ENCODE measurements at places on chromosomes 4 and X.

GRCh38 chr4:99090481-99091215 lies 2.1 kb upstream of the ADH5 start:
- DNase-seq, result peak; percentile 36

GRCh38 chrX:71164071-71164470 lies 19.4 kb downstream of the NLGN3 start:
- DNase-seq, result no peak

DNA sequence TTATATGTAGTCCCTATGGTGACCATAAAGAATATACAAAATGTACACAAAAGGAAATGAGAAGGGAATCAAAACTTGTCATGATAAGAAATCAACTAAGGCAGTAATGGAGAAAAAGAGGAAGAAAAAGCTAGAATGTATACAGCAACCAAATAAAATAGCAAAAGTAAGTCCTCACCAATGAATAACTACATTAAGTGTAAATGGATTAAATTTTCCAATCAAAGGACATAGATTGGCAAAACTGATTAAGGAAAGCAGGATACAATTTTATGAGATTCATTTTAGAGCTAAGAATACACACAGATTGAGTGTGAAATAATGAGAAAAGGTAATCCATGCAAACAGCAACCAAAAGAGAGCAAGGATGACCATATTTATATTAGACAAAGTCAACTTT lies 157.4 kb downstream of the TET2 start:
- DNase-seq, result no peak

DNA sequence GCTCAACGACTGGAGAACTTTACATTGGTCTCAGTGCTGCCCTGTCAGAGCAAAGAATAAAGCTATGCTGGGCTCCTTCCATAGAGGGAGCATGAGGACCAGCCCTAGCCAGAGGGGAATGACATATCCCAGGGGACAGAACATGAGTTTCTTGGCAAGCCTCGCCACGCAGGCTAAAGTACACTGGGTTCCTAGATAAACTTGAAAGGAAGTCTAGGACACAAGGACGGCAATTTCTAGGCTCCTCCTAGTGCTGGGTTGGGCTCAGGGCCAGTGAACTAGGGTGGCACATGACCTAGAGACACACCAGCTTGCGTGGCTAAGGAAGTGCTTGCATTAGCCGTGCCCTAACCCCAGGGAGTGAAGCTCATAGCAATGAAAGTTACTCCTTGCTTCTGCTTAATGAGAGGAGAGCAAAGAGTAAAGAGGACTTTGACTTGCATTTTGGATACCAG lies 141.0 kb downstream of the MAB21L2 start:
- no peak for DNase-seq

DNA sequence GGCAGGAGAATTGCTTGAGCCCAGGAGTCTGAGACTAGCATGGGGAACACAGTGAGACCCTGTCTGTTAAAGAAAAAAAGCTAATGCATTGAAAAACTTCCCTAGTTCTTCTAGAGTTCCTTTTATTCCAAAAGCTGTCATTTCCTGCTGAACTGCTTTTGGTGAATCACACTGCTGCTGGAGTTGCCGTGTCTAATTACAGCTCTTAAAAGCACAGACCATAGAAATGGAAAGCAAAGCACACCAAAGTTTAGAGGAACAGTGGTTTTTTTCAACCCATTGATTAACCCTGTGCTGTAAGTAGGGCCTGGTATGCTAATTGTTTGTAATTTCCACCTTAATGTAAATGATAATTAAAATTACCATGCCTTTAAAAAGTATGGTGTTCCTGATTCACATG lies 52.4 kb downstream of the SEPTIN11 start:
- DNase-seq, result peak; percentile 70

GRCh38 chr4:109238746-109239145 lies 63.7 kb downstream of the COL25A1 start:
- DNase-seq, result no peak

DNA sequence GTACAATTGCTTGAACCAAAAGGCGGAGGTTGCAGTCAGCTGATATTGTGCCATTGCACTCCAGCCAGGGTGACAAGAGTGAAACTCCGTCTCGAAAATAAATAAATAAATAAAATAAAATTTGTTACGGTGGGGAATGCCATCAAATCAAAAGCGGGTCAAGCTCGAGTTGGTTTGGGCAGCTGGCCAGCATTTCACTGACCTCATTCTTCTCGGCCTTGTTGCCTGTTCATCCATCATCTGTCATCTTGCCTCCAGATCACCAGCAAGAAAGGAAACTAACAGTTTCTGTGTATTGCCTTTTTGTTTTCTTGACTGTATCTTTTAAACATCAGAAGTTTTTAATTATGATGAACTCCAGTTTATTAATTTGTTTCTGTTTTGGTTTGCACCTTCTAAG lies 31.5 kb upstream of the KLHL2 start:
- no peak for DNase-seq

GRCh38 chr4:102734591-102735385 lies 26.0 kb downstream of the MANBA start:
- DNase-seq, result peak; percentile 24

GRCh38 chr4:125084608-125085007 lies 230.1 kb upstream of the FAT4 start:
- no peak for DNase-seq

DNA sequence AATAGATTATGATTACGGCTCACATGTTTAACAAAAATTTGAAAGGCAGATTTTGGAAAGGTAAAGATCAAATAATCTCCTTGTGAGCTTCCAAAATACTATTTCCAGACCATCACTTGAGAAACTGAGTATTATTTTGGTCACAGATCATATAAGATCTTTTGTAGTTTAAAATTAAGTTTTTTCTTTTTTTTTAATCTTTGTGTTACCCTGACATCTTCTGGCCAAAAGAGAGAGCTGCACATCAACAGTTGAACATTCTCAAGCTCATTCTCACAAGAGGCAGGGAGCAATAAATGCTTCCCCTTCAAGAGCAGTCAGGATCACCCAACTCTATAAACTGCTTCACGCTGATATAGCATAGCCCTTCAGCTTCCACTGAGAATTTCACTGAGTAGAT lies 15.9 kb downstream of the TMEM192 start:
- DNase-seq, result peak; percentile 49

GRCh38 chrX:28205905-28206304 lies 224.7 kb upstream of the DCAF8L1 start:
- DNase-seq, result no peak

DNA sequence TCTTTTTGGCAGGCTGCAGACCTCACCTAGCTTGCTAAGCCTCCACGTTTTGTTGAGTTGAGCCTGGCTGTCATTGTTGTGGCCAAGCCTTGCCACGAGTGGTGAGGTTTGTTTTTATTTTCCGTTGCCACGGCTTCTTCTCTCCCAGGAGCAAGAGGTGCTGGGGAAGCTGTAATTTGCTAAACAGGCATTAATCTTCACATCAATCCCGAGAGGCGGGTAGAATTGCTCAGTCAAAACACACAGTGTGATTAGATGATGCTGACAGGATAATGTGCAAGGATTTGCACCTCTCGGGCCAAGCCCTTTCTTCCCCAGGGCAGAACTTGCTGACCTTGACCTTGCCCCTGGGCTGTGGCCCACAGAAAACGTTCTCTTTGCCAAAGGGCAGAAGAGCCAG lies 72.2 kb upstream of the ATP6AP2 start:
- DNase-seq, result no peak

GRCh38 chr4:23117826-23118225 lies 425.1 kb downstream of the GBA3 start:
- no peak for DNase-seq

DNA sequence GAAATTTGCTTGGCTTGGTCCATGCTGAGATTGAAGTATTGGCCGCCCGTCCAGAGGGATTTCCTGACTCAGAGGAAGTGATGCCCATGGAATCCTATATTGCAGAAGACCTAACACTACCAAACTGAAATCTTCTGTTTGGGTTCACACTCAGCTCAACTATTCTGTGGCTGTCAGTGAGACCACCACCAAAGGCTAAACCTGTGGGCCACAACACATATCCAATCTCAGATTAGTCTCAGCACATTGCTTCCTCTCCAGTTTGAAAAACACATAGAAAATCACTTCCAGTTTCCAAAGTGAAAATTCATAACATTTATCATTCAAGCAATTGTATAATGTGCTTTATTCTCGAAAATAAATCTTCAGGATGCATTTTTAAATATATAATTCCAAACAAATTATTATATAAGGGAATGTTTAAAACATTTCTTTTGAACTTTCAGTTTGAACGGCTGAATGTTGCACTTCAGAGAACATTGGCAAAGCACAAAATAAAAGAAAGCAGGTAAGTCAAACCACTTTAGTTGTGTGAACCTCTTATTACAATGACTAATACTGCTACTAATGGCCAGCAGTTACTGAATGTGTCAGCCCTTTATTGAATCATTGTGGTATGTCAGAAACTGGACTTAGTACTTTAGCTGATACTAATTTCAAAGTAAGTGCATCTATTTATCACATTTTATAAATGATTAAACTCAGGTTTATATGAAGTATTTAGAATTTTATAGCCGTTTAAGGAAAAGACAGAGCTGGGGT lies 37.0 kb downstream of the GUCY1A1 start:
- peak; percentile 61 for DNase-seq

GRCh38 chr4:23023121-23023520 lies 330.4 kb downstream of the GBA3 start:
- peak; percentile 27 for DNase-seq

- no peak for DNase-seq
These were observed 42.3 kb downstream of the TBC1D14 start for GRCh38 chr4:6951880-6952381.

GRCh38 chrX:133970076-133970475 lies 15.3 kb downstream of the GPC3 start:
- DNase-seq, result no peak

DNA sequence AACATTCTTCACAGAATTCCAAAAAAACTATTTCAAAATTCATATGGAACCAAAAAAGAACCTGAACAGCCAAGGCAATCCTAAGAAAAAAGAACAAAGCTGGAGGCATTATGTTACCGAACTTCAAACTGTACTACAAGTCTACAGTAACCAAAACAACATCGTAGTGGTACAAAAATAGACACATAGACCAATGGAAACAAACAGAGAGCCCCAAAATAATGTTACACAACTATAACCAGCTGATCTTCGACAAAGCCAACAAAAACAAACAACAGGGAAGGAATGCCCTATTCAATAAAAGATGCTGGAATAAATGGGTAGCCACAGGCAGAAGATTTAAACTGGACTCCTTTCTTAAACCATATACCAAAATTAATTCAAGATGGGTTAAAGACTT lies 1189.6 kb downstream of the PCDH18 start:
- DNase-seq, result peak; percentile 19

- peak; percentile 71 for DNase-seq
These were observed 33.2 kb upstream of the SMS start for GRCh38 chrX:21907260-21907659.

DNA sequence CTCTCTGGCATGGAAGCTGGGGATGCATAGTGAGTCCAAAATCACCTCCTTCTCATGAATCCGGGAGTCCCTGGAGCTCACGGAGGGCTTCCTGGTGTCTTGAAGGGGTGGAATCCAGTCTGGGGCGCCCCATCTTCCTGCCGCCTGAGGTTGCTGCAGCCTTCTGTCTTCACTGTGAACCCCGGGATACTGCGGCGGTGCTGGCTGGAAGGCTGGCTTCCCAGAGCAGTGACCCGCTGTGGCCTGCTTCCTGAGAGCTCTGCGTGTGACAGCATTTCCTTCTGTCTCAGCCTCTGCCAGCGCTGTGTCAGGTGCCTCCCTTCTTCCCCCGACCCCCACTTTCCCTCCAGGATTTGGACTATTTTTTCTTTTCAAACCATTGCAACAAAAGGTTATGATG lies 98.8 kb upstream of the STOX2 start:
- no peak for DNase-seq

- DNase-seq, result peak; percentile 77
These were observed 17.7 kb upstream of the N4BP2 start for GRCh38 chr4:40038977-40039376.

DNA sequence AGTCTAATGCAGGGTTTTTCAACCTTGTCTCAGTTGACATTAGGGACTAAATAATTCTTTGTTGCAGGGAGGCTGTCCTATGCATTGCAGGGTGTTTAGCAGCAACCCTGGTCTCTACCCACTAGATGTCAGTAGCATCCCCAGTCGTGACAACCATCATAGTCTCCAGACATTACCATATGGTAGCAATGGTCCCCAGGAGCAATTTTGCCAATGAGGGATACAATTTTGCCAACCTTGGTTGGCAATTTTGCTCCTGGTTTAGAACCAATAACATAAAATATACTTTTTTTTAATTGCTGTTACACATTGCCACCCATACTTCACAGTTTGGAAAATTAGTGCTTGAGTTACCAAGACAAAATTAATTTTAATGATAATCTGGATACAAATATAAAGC lies 6.0 kb downstream of the EREG start:
- DNase-seq, result peak; percentile 39

DNA sequence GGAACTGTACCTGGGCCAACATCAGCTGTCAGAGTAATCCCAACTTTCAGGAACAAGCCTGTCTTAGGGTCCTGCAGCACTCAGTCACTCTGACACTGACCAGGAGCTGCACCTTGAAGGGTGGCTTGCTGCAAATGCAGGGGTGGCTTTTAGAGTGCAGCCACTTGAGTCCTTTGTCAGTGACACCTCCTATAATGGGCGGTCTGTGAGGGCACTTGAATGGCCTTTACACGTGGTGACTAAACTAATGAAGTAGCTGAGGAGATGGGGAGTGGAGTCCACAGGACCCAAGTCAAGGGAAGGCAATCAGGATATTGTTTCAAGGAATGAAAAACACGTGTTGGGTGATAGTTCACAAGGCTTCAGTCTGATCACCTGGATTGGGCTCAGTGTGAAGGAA lies 11.1 kb upstream of the LNX1 start:
- no peak for DNase-seq

DNA sequence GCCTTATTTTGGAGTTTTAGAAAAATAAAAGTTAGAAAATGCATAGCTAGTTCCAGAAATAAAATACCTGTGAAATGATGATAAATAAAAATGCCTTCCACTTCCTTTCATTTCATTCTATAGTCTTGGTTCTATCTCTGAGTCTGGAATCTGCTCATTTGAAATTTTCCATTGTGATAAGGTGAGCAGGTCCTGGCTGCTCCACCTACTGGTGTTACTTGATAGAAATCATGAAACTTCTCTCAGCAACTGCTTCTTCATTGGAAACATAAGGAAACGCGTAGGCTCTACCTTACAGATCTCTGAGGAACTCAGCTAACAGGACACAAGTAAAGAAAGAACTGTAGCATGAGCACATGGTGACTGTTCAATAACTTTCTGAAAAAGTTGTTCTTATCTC lies 141.8 kb downstream of the DCHS2 start:
- peak; percentile 5 for DNase-seq

- DNase-seq, result no peak
These were observed 325.0 kb upstream of the EMCN start for GRCh38 chr4:100842856-100843255.

- DNase-seq, result peak; percentile 47
These were observed 140.0 kb downstream of the DHRSX start for GRCh38 chrX:2360731-2361130.

DNA sequence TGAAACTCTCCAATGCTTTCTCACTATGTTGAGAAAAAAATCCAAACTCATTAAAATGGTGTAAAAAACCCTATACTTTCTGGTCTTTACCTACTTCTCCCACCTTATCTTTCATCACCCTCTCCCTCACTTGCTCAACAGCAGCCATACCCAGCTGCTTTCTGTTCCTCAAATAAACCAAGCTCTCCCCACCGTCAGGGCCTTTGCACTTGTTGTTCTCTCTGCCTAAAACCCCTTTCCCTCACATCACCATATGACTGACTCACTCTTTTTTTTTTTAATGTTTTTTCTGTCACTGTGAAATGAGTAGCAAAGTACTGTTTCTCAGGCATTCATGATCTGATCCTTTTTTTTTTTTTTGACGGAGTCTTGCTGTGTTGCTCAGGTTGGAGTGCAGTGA lies 122.3 kb upstream of the TMEM164 start:
- no peak for DNase-seq

- no peak for DNase-seq
These were observed 105.1 kb upstream of the RAPGEF2 start for GRCh38 chr4:158997660-158998349.
